Right cardiac atrium (tissue), 5 donors: ENCODE measurements at places on chromosomes 1 and 21. TPM values are rescaled to one million over a fixed set of nuclear protein-coding genes. Genes with fewer than 3 reads are reported as not detected.

LRRC3 gene
- polyA plus RNA-seq: 0.93 TPM

BMP8A gene
- 0.32 TPM for polyA plus RNA-seq

YY1AP1 gene
- 31.9 TPM for polyA plus RNA-seq

- DNase-seq: no peak
Observed at GRCh38 chr21:42659416-42660117, 6.1 kb downstream of the PDE9A start.

- no peak for DNase-seq
Observed at GRCh38 chr21:15058854-15059263, 5.9 kb downstream of the NRIP1 start.

- no peak for DNase-seq
Observed at GRCh38 chr1:180611016-180611930, 20.5 kb upstream of the XPR1 start.

GRCh38 chr1:153353226-153353947, 4.3 kb upstream of the S100A9 start:
- no peak for DNase-seq
